GOT3 (cell line): ENCODE measurements at places on chromosomes 2 and 18.

- DNase-seq = no peak
Observed at GRCh38 chr2:4358837-4359236, 655.5 kb downstream of the DCDC2C start.

DNA sequence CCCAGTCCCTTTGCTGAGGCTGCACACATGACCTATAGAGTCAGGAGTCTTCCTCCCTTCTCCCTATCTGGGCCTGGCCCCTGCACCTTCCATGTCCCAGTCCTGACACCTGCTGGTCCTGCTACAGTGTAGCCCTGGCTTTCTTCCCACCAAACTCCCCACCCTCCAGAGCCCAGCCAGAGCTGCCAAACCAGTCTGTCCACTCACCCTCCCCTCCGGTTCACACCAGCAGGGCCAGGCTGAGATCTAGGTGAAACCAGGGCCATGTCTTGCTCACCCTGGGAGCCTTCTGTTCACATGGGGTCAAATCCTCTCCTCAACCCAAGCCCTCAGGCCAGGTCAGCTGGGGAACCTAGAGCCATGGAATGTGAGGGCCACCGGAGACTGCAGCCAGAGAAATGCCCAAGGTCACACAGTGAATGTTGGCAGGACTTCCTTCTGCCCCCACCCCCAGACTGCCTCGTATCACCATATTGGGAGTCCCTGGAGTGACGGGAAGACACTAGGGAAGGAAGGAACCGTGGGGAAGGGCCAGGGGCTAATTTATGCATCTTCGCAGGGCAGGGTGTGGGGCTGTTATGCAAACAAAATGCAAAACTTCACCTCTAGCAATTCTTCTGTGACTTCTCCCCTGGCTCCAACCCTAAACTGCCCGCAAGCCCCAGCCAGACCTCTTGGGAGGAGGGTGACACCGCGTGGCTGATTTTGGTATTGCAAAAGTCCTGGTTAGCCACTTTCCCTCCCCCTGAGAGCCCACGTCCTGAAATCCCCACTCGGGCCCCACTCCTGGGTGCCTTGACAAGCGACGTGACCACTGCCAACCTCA, 14.6 kb downstream of the TNS1 start:
- DNase-seq = peak; percentile 16

GRCh38 chr2:19861813-19862212, 40.0 kb downstream of the TTC32 start:
- DNase-seq = no peak

DNA sequence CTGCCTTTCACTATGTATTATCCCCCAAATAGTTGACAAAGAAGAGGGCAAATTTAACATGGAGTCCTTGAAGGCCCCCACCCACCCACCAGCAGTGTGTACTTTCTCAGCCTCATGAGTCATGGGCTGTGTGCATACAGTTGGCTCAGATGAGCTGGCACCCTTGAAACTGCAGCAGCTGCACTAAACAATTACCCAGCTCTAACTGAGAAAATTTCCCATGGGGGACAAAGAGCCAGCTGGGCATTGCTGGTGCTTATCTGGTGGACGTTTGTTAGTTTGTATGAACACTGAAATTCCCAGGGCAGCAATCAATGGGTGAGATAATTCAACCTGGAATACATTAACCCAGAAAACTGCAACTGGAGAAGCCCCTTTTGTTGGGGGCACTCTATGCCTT, 131.7 kb downstream of the GCA start:
- DNase-seq = no peak

- DNase-seq = no peak
Observed at GRCh38 chr2:29724282-29724681, 197.1 kb downstream of the ALK start.

DNA sequence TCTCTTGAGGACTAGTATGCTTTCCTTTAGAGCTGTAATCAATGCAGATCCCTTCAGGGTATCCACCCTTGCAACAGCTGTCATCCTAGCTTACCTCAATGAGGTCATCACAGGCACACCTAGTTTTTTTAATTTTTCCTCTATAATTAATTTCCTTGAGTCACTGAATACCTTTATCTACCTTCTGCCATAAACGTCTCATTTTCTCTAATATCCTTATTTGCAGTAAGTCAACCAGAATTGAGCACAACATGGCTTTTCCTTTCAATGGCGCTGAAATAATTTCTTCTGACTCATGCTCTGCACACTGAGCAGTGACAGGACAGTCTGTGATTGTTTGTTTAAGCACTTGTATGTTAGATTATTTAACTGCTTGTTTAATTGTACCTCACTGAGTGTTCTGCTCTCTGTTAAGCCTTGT, 49.4 kb downstream of the ETAA1 start:
- DNase-seq = no peak

DNA sequence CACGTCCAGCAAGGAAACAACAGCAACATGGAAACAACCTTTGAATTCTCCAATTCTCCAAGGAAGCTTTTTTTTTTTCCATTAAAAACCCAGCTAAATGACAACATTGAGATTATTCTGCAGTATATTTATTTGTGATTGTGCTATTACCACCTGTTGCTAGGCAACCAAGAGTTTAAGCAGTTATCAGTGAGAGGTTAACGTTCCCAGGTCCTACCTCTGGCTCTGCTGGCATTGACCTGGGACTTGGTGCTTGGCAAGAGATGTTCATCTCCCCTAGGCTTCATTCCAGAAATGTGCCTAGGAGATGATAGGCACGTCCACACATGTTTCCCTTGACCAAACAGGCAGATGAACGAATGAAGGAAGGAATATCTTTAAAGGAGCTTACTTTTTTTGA, 157.0 kb downstream of the TDRD15 start:
- no peak for DNase-seq

- DNase-seq = no peak
Observed at GRCh38 chr2:152432765-152433164, 97.8 kb downstream of the FMNL2 start.

GRCh38 chr2:74001781-74002504, 17.2 kb downstream of the TET3 start:
- DNase-seq = no peak

DNA sequence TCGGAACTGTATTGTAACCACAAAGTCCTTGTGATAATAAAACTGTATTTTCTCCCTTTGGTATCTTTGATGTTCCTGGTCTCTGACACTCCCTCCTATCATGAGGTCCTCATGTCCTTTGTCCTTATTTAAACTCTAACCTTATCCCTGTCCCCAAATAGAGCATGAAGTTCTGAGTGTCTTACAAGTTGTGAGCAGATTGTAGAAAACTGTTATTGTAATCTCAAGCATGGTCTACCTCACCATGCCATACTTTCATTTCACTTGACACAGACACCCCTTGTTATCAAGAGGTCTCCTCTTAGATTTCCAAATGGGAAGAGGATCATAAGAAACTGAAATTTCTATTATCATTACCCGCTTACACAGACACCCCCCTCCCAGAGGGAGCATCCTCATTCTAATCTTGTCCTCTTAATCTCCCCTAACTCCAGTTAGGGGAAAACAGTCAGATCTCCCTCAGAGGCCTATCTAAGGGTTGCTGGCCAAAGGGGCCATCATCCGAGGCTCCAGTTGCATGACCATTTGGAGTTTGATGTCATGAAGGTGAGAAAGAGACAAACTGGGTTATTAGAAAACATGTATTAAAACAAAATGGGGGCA, 29.0 kb downstream of the MYO3B start:
- DNase-seq = no peak

- no peak for DNase-seq
Observed at GRCh38 chr2:110881908-110882307, 149.5 kb downstream of the ACOXL start.

- DNase-seq = no peak
Observed at GRCh38 chr2:65232636-65233035, 5.0 kb downstream of the ACTR2 start.

DNA sequence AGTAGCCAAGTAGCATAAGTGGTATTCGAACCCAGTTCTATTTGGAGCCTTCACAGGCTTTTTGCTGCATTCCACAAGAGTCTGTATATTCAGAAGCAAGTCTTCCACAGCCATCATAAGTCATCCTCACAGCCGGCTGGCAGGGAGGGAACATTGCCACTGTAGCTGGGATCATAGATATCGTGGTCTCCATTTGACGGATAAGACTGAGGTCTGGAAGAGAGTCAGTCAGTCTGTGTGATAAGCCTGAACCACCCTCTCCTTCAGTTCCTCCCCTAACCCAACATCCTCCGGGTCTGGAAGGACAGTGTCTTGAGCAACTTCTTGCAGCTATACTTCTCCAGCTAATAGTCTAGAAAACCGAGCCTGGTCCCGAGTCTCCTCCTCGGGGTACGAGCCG, 17.0 kb upstream of the C1QL2 start:
- no peak for DNase-seq

DNA sequence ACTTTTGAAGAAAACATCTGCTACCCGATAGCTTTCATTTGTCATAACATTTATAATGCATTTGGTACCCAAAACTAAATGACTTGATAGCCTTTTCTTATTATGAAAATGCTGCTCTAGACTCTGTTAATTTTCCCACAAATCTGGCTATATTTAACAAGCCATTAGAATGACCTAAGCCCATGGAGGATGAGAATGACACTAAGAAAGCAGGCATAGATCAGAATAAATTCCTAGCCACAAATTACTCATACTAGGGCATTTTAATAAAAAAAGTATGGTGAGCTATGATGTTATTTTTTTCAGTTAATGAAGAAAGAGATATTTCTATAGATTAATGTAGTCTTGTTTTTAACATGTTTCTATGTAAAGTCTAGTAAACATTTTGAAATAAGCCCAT, 1728.3 kb downstream of the SUCLG1 start:
- DNase-seq = no peak

- DNase-seq = no peak
Observed at GRCh38 chr2:128531856-128532255, 213.2 kb upstream of the HS6ST1 start.

DNA sequence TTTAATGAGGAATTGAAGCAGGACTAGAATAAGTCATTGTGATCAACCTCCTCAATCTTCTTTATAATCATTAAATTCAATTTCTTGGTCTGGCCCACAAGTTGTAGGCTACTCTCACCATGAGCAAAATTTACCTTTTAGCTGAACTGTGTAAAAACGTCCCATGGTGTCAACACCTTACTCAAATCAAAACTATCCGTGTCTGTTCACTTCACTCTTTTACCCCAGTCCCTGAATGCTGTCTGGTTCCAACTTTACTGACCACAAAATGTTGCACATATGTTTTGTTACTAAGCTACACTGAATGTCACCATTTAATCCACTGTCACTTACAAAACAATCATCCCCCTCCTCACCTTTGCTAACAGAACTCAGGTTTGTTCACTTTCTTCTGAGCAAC, 951.6 kb upstream of the SLC39A10 start:
- no peak for DNase-seq

- DNase-seq = no peak
Observed at GRCh38 chr2:235924675-235925063, 243.5 kb downstream of the GBX2 start.

DNA sequence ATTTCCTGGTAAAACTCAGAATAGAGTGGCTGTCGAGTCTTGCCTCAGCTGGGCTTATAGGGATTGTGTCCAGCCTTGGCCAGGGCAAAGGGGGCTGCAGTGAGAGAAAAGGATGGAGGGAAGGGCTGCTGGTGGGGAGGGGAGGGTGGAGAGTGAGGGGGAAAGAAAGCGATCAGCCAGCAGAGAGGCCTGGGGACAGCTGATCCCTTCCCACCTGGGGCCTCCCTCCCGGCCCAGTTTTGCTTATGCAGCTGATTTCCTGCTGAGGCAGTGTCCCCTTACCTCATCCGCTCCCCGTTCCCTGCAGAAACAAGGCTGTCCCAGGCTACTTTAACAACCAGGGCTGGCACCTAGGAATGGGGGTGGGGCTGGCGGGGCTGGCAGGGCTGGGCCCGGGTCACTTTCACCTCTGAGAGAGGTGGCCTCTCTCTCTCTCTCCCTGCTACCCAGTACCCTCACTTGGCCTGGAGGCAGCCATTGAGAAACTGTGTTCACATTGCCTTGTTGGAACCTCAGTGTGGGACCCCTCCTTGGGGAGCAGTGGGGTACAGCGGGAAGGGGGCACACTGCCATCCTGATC, 12.2 kb upstream of the GMPPA start:
- no peak for DNase-seq

- no peak for DNase-seq
Observed at GRCh38 chr18:53261241-53261640, 921.2 kb downstream of the DCC start.

- no peak for DNase-seq
Observed at GRCh38 chr2:122543815-122544214, 788.4 kb downstream of the TSN start.

- DNase-seq = no peak
Observed at GRCh38 chr18:45068400-45069094, 387.9 kb downstream of the SETBP1 start.

- no peak for DNase-seq
Observed at GRCh38 chr18:79322441-79322840, 73.3 kb upstream of the NFATC1 start.

- DNase-seq = no peak
Observed at GRCh38 chr2:45725731-45726130, 74.3 kb downstream of the PRKCE start.

DNA sequence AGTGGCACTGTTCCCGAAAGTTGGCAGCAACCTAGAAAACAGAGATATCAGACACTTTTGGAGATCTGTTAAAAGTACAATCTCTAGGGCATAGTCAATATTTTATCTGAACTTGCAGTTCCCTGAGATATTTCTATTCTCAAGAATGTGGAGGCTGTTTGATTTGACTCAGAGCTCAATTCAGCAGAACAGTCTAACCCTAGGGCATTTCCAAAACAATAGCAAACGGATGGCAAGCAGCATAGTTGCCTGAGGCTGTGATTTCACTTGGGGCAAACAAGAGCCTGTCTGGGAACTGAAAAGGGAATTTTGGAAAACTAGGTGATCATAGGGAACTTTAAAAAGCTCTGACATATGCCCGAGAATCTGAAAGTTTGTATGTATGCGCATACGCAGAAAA, 772.8 kb upstream of the LRRTM1 start:
- DNase-seq = no peak

- peak; percentile 40 for DNase-seq
Observed at GRCh38 chr2:12819103-12819475, 102.4 kb downstream of the TRIB2 start.

GRCh38 chr2:24860631-24861030, 59.4 kb downstream of the ADCY3 start:
- no peak for DNase-seq

- no peak for DNase-seq
Observed at GRCh38 chr2:152198499-152198898, 22.9 kb upstream of the STAM2 start.

DNA sequence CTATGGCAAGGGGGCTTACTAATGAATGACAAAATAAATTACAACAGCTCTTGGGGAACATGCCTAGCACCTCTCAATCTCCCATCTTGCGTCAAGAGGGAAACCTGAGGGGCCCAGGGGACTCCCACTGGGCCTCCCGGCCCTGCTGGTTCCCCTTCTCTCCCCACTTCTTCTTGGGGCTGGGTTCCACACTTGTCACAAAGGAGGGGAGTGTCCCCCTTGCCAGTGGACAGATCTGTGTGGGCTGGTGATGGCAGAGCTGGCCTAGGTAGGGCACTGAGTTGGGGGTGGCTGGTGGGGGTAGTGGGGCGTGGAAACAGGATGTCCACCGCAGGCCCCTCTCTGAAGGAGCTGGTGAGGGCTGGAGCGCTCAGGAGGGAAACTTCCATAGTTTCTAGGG, 184.0 kb upstream of the HAAO start:
- DNase-seq = no peak
